Spleen (tissue), 13 donors: ENCODE measurements at places on chromosomes 7 and 10. TPM values are rescaled to one million over a fixed set of nuclear protein-coding genes. Genes with fewer than 3 reads are reported as not detected.

Gene AKR1C8
- not detected for total RNA-seq

DNA sequence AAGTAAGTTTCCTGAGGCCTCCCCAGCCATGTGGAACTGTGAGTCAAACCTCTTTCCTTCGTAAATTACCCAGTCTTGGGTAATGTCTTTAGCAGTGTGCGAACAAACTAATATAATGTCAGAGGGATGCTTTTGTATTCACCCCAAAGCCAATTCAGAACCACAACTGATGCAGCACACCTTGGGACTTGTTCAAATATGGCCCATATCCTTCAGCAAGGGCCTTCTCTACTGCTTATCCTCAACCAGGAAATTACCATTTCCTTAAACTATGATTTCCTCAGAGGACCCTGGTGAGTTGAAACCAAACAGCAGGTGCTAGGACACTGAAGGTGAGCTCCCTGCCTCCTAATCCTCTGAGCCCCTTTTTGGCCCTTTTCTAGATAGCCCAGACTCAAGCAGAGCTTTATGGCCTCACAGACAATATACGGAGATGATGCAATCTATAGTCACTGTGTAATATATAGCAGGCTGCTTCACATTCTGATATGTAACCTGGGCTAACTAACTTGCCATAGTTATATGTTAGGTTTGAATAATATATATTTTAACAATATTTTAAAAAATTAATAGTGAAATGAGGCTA, 15.2 kb downstream of the SRI start:
- H3K27me3 ChIP-seq: no peaks in the 10 kb centered on the region
- H3K27ac ChIP-seq: no peak overlapping the region
- DNase-seq: no peak

DNA sequence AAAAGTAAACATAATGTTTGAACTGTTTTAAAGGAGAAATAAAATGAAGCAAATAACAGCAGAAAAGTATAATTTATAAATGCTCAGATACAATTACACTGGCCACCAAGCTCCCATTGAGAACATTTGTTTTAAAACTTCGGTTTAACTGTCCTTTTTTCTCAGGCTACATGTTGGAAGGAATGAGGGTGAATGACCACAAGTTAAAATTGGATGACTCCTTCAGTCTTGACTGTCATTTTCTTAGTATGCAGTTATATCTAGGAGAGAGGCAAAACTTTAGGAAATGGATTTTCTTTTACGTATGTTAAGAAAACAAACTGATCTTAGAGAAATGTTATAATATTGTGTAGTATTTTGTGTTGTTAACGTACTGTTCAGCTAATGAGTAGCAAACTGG, 5.0 kb downstream of the TRIM24 start:
- no peak overlapping the region for H3K4me3 ChIP-seq
- no peaks in the 10 kb centered on the region for H3K27me3 ChIP-seq
- DNase-seq: no peak
- no peak overlapping the region for H3K27ac ChIP-seq

DNA sequence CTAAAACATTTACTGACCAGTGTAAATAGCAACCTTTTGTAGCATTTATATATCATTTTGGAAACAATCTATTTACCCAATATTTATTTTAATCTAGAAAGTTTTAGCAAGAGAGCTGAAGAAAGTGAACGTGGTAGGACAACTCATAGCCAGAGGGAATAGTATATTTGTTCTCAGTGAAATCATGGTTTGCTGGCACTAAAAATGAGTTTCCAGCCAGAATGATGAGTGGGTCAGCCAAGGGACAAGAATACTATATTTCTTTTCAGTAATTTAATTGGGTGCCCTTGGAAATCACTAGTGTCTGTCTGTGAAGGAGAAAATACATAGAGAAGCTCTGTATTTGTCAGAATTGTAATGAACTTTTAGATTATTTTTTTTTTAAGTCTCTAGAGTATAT, 74.9 kb downstream of the MINPP1 start:
- no peak overlapping the region for H3K4me3 ChIP-seq
- no peak for DNase-seq
- no peak overlapping the region for H3K27ac ChIP-seq
- H3K36me3 ChIP-seq: no peaks in the 10 kb centered on the region

GRCh38 chr7:11290863-11291262, 317.2 kb downstream of the PHF14 start:
- no peaks in the 10 kb centered on the region for H3K36me3 ChIP-seq
- DNase-seq: no peak
- no peak overlapping the region for H3K4me3 ChIP-seq
- no peak overlapping the region for H3K27ac ChIP-seq
- H3K27me3 ChIP-seq: no peaks in the 10 kb centered on the region
- no peaks in the 10 kb centered on the region for H3K4me1 ChIP-seq
